ENCODE measurements at places on chromosomes 6 and 20. TPM values are rescaled to one million over a fixed set of nuclear protein-coding genes. Genes with fewer than 3 reads are reported as not detected.

The CDH26 gene
- 0.48 TPM for total RNA-seq

The CDSN gene
- total RNA-seq: not detected

The KCNG1 gene
- 6.3 TPM for total RNA-seq

The FILIP1 gene
- 49.8 TPM for total RNA-seq

The PAX1 gene
- total RNA-seq: 0.06 TPM

The TGM3 gene
- 0.29 TPM for total RNA-seq

The ZC2HC1B gene
- total RNA-seq: not detected

The NKAPL gene
- not detected for total RNA-seq

The CLPSL1 gene
- total RNA-seq: not detected

The RSPH4A gene
- total RNA-seq: 0.14 TPM

GRCh38 chr6:40928307-40928706 is 110.7 kb downstream of the UNC5CL start:
- no peak for DNase-seq

DNA sequence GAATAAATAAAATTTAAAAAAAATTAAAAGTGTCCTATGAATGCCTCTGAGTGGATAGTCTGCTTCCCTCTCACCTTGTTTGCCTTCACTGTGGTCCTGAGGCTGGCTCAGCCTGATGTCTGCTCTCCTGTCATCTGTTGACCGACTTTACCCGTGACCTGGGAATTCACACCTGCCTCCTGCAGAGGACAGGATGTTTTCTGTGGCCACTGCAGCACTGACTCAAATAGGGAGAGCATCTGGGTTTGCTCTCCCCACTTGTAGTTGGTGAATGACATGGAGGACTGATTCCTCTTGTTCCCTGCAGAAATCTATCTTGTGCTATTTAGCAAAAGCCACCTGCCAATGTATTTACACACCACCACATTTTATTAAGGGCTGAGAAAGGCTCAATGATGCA is 52.4 kb upstream of the ERVFRD-1 start:
- DNase-seq: no peak

GRCh38 chr6:125285936-125286335 is 15.8 kb downstream of the HDDC2 start:
- no peak for DNase-seq

GRCh38 chr6:73418081-73418741 is 23.6 kb downstream of the DDX43 start:
- no peak for DNase-seq

- no peak for DNase-seq
Observed at GRCh38 chr20:5689463-5689862, 60.7 kb upstream of the SHLD1 start.

DNA sequence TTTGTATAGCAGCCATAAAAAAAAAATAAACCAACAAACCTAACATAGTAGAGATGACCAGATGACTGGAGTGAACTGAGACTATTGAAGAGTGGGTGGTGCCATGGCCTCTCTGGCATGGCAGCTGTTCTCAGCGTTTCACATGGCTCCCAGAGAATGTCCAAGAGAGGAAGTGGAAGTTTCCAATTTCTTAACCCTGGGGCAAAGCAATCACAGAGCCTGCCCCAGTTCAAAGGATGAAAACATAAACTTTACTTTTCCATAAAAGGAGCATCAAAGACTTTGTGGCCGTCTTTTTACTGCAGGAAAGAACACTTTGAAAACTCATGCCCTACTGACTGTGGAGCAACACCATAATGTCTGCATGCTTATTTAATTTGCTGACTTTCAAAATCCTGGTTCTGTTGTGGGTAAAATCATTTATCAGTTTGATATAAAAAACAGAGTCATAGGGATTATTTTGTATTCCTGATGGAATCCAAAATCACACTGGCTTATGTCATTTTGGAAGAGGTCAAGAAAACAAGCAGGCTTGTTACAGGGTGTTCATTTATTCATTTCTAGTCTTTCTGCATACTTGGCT is 165.4 kb downstream of the SLC35B3 start:
- DNase-seq: no peak

DNA sequence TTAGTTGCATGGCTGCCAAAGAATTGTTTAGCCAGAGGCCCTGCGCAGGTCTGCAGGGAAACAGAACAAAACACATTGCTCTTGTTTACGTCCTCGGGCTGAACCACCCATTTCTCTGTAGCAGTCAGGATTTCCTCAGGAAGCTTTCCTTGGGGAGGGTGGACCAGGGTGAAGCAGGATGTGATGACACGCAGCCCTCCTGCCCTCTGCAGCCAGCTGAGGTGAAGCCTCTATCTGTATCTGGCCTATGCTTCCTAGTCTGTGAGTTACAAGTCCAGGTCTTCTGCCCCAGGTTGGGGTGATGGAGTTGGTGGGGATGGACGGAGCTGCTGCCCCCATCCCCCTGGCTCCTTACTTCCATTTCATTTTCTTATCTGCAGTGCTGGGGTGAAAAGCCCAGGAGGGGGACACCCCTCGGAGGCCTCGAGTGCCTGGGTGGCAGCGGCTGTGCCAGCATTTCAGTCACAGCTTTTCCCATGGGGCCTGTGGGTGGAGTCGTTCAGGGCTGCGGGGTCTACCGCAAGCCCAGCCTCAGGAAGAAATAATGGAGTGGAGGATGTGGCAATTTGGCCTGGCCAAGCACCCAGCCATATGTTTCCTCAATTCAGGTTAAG is 24.9 kb downstream of the SASH1 start:
- no peak for DNase-seq

- peak; percentile 39 for DNase-seq
Observed at GRCh38 chr6:136031982-136032381, 180.5 kb downstream of the PDE7B start.

GRCh38 chr20:57890202-57890800 is 180.5 kb upstream of the PMEPA1 start:
- DNase-seq: no peak

DNA sequence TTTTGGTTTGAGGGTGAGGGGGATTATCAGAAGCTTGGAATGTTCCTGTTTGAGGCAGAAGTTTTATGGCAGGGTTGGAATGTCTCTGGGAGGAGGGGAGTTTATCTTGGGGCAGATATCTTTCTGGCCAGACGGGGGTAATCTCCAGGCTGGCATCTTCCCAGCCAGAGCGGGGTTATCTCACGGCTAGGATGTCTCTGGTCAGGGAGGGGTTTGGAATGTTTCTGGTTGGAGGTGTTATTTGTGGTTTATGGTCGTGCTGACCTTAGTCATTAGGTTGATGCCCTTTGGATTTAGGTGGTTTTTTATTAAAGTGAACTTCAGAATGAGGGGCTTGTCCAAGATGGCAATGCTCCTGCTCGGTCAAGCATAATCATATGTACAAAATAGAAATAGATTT is 14.8 kb downstream of the PGK2 start:
- no peak for DNase-seq

DNA sequence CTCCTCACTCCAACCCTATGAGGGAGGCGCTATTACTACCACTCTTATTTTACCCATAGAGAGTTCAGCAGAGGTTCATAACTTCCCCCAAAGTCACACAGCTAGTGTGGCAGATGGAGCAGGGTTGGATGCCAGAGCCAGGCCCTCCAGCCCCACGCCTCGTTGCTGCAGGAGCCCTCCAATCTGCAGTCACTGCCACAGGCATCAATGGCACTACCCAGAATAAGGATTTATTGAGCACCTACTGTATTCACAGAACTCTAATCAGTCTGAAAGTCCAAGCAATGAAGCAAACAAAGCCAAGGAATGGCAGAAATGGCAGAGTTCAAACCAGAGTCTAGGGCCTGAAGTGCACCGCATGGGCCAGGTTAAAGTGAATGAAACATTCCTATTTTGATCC is 144.9 kb downstream of the LPA start:
- no peak for DNase-seq

GRCh38 chr20:23774081-23774480 is 23.3 kb upstream of the CST1 start:
- no peak for DNase-seq

DNA sequence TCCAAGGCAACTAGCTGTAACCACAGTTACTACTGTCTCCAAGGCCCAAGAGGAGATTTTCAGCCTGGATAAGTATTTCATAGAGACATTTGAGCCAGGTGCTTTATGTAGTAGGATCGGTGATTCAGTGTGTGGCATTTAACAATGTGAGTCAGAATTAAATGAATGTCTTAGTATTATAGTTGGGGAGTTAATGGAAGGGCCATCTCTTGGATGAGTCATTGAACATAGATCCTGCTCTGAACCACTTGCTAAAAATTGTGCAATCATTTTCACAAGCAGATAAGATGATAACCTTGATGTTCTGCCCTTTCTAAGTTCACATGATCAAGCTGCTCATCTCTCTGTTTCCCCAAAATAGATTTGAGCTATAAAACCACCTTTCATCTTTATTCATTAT is 668.9 kb upstream of the CITED2 start:
- no peak for DNase-seq

- DNase-seq: no peak
Observed at GRCh38 chr6:105164418-105164817, 15.4 kb downstream of the POPDC3 start.

GRCh38 chr20:31669876-31670275 is 32.2 kb downstream of the COX4I2 start:
- DNase-seq: no peak

- no peak for DNase-seq
Observed at GRCh38 chr6:161684731-161685475, 411.0 kb upstream of the AGPAT4 start.

DNA sequence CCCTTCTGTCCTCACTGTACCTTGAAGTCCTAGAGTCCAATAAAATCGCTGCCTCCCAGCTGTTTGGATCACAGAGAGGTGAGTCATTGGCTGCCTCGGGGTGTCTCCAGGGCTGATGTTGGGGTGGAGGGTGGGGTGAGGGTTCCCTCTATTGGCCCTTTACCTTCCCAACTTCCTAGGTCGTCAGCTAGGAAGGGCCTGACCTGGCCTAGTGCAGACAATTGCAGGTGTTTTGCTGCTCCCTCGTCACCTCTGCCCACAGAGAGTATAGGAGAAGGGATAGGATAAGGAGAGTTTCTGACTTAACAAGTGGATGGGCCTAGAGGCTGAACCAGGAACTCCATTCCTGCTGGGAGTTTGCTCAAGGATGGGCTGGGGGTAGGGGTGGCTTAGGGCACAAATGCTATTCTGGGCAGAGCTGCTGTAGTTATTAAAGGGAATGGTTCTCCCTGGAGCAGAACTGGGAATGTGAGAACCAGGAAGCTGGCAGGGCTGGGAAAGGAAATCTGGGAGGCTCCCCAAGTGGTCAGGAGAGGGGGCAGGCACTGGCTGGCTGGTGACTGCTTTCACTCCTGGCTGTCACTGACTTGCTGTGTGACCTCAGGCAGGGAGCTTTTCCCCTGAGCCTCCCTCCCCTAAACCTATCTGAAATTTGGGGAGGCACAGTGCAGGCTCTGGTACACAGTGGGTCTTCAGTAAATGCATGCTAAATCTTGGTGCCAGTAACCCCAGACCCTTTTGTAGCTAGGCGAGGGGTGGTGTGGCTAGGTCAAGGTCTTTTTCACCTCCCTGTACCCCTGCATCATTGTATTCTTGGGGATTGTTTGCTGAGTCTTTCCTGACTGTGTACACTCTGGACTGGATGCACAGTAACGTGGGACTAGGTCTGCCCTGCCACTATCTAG is 1.5 kb downstream of the TP53INP2 start:
- peak; percentile 72 for DNase-seq

GRCh38 chr6:111562246-111562645 is 43.4 kb downstream of the TRAF3IP2 start:
- DNase-seq: no peak

GRCh38 chr6:128208851-128209580 is 308.2 kb upstream of the THEMIS start:
- no peak for DNase-seq

GRCh38 chr6:143328876-143329275 is 121.6 kb downstream of the ADAT2 start:
- no peak for DNase-seq

- DNase-seq: no peak
Observed at GRCh38 chr6:131789219-131789618, 18.6 kb upstream of the ENPP1 start.

GRCh38 chr6:87922947-87923330 is 124.7 kb upstream of the SPACA1 start:
- no peak for DNase-seq

GRCh38 chr6:351867-352289 is 39.7 kb upstream of the IRF4 start:
- no peak for DNase-seq

DNA sequence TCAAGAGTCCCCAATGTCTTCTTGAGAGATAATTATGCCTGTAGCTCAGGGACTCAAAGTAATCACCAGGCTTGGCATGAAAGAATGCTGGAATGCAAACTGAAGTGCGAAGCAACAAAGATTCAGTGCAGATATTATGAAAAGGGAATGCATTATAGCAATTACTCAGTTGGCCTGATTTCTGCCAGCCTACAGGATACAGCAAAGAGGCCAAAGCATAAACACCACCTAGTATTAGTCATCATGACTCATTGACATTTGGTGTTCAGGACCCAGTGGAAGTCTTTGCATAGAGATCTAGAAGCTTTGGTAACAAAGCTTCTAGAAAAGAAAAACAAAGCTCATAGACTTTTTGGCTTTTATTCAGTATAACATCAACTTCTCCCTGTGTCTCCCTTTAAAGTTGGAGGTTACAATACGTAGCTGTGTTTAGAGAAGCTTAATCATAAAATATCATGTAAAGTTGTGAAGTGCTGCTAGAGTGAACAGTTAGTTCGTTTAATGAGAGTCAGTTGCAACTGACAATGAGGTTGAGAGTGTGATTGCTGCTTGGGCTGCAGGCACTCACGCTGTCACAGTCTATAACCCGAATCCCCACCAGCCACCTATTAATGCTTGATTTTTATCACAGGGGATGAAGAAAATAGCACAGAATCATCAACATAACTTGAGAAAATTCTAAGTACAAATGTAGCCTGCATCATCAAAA is 932.7 kb downstream of the TFAP2A start:
- no peak for DNase-seq

DNA sequence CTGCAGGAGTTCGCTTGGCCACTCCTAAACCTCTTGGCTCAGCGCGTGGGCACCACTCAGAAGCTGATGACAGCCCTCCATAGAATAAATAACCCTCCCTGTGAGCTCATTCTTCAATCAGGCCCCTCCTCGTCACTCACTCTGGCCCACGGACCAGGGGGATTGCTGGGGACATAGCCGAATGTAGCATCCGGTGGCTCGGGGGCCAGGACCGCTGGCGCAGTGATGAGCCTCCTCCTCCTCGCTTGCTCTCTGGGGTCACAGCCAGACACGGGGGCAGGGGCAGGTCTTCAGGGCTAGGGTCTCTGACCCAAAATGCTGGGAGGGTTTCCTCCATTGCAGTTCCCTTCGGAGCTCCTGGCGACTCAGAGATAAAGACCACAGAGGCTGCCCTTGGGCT is 79.9 kb downstream of the TFAP2C start:
- DNase-seq: no peak

DNA sequence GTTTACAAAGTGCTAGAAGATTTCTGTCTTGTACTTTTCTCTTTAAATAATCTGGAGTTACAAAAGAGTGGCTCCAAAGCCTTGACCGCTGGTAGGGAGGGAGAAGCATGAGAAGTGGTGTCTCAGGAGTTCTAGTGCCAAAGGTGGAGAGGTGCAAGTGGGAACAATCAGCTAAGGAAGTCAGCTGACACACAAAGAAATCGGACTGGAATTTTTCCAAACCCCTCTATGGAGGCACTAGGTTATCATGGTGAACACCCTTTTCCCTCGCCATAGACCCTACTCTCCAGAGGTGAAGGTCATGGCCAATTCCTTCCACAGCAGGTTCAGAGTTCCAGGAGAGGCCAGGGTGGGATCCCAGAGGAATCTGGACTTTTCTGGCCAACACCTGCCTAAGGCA is 14.8 kb downstream of the PLAGL2 start:
- DNase-seq: no peak

Measured in mucosa of descending colon (tissue), 3 donors.